ENCODE measurements at places on chromosomes 13 and 19. TPM values are rescaled to one million over a fixed set of nuclear protein-coding genes. Genes with fewer than 3 reads are reported as not detected.

SLC25A41 gene
- 0.12 TPM for total RNA-seq

FAM216B gene
- total RNA-seq, result not detected

SPC24 gene
- total RNA-seq, result 9.0 TPM

ZNF738 gene
- 2.7 TPM for total RNA-seq

ZNF665 gene
- 7.5 TPM for total RNA-seq

PEAK3 gene
- under 0.01 TPM for total RNA-seq

CEACAM7 gene
- not detected for total RNA-seq

SMIM44 gene
- total RNA-seq, result not detected

KLK15 gene
- not detected for total RNA-seq

CABP5 gene
- total RNA-seq, result not detected

ELSPBP1 gene
- not detected for total RNA-seq

ZNF844 gene
- 7.3 TPM for total RNA-seq

MAST1 gene
- total RNA-seq, result 0.36 TPM

UNC13A gene
- total RNA-seq, result 0.16 TPM

CGB2 gene
- total RNA-seq, result not detected

ZNF266 gene
- 13.1 TPM for total RNA-seq

WDR18 gene
- total RNA-seq, result 32.7 TPM

SIGLEC10 gene
- total RNA-seq, result not detected

SIGLEC8 gene
- total RNA-seq, result not detected

ATP4A gene
- not detected for total RNA-seq

BRCA2 gene
- total RNA-seq, result 2.7 TPM

Data from hair follicle dermal papilla cell (primary cell).